Thoracic aorta (tissue), 2 donors: ENCODE measurements at places on chromosomes 13 and 19. TPM values are rescaled to one million over a fixed set of nuclear protein-coding genes. Genes with fewer than 3 reads are reported as not detected.

- peak; percentile 96 for DNase-seq
These were observed 6.6 kb upstream of the BCL3 start for GRCh38 chr19:44741841-44742329.

DNA sequence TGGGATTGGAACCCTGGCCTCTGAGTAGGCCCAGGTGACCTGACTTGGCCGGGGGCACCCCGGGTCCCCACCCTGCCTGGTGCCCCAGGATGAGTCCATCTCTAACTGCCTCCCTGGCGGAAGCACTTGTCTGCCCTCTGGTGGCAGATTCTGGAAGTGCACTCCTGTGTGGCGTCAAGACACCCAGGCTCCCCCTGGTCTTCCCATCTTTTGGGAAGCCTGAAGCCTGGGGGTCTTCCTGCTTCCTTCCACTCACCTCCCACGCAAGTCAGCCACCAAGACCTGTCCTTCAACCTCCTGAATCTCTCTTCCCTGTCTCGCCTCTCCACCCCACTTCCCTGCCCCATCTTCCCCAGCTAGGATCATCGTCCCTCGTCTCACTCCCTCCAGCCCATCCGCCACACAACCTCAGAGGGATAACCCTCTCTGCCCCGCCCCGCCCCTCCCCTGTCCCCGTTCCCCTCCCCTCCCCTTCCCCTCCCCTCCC, 7.4 kb downstream of the RABAC1 start:
- no peak for DNase-seq

- DNase-seq, result no peak
These were observed 3.9 kb downstream of the ZNF266 start for GRCh38 chr19:9431475-9431874.

The PALM gene
- total RNA-seq, result 14.4 TPM

The KIR3DL1 gene
- not detected for total RNA-seq

DNA sequence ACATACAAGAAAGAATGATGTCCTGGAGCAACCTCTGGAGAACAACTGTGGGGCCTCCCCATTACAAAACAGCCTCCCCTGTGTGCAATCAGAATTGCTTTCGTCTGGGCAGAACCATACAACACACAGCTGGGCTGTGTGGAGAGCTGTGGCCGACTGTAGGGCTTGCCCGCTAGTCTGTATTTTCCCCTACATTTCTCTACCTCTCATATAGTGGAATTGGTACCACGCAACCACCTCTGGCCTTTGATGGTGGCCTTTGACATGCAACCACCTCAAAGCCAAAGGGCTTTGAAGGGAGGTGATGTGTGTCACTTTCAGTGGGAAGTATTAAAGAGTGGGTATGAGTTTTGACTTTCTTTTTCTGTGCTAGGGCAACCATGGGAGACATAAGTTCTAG, 34.0 kb downstream of the GARRE1 start:
- no peak for DNase-seq

The PSG11 gene
- not detected for total RNA-seq

The THAP8 gene
- 6.4 TPM for total RNA-seq

GRCh38 chr19:50300814-50301606, 28.2 kb downstream of the KCNC3 start:
- no peak for DNase-seq

The SMIM44 gene
- total RNA-seq, result not detected

The C13orf46 gene
- total RNA-seq, result 1.1 TPM

The ZNF132 gene
- 10.2 TPM for total RNA-seq

- no peak for DNase-seq
These were observed 8.7 kb upstream of the PEPD start for GRCh38 chr19:33530296-33530695.

The KLK5 gene
- total RNA-seq, result not detected

The ZNF536 gene
- total RNA-seq, result 1.5 TPM

The ZNF177 gene
- total RNA-seq, result 1.9 TPM

GRCh38 chr13:62482351-62482750, 1066.7 kb upstream of the PCDH20 start:
- DNase-seq, result no peak

DNA sequence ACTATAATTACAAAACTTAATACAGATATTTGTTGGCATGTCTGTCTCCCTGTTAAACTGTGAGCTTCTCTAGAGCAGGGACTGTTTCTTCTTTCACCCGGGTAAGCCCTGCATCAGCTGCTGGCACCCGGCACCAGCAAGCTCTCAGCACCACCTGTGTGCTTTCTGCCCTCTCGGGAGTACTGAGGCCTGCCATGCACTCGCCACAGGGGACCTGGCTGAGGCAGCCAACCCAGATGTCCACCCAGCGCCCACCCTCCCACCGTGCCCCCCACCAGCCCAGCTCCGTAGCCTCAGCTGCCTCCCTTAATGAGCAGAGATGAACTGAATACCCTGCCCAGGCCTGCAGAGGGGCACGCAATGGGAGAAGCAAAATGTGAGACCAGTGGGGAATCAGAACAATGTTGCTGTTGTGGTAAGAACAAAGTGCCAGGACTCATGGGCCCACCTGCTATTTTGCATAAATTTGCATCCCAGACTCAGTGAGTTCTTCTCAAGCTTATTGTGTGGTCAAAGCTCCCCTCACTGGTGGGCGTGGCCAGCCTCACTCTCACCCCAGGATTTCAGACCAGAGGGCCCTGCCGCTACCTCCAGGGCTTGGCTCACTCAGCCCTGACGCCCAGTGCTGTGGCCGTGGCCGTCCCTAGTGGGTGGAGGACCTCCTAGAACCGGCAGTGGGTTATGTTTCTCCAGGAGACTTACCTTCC, 14.6 kb upstream of the SERPINE3 start:
- no peak for DNase-seq

DNA sequence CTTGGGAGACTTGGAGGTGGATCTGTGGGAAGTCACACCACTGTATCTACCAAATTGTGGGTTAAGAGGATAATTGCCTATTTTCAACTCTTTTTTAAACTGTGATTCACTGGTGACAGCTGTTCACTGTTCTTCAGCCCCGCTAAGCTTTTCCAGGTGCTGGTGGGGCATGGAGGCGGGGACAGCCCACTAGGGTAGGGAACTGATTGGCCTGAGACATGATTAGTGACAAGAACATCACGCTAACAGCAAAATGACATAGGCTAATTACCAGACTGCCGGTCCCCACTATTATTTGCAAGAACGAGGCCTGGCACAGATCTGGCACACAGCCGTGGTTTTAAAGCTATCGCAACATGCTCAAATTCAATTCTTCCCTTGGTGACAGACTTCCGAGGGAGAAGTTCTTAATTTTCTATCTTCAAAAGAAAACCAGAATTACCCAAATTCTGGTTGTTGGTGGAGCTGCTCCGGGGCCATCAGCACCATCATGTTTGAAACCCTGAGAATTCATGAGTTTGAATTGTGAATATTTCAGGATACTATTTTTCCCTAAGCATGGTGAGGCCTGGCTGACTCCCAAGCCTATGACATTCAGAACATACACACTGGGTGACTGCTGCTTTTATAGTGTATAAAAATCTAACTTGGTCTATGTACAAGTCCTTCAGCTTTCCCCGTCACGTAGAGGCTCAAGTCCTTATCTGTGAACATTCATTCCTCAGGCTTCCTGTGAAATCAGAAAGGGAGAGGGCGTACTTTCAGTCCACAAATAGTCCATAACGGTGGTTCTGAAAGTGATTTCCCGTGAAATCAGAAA, 17.9 kb downstream of the DOCK9 start:
- no peak for DNase-seq

GRCh38 chr19:15555021-15555420, 46.7 kb downstream of the CYP4F22 start:
- DNase-seq, result no peak

The ZNF625 gene
- total RNA-seq, result 3.1 TPM

DNA sequence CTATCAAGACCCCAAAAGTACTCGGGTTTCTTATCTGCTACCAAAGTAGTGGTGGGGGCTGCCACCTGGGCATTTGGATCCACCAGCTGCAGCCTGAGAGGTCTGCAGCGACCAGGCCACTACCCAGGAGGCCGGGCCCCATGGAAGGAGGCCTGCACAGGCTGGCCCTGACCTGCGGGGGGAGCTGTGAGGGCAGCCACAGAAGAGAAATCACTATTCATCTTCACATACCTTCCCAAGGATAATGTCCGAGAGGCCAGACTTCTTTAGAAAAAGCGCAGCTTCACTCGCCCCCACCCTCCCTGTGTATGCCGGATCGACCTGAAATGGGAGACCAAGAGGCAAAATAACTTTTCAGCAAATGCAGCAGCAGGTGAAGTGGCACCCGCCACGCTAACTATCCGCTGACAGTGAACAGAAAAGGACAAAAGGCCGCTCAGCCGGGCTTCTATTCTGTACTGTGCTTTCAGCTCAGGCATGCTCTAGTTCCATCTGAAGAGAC, 30.1 kb downstream of the EPS15L1 start:
- DNase-seq, result no peak

The PLIN5 gene
- total RNA-seq, result 4.5 TPM

The HIPK4 gene
- not detected for total RNA-seq

DNA sequence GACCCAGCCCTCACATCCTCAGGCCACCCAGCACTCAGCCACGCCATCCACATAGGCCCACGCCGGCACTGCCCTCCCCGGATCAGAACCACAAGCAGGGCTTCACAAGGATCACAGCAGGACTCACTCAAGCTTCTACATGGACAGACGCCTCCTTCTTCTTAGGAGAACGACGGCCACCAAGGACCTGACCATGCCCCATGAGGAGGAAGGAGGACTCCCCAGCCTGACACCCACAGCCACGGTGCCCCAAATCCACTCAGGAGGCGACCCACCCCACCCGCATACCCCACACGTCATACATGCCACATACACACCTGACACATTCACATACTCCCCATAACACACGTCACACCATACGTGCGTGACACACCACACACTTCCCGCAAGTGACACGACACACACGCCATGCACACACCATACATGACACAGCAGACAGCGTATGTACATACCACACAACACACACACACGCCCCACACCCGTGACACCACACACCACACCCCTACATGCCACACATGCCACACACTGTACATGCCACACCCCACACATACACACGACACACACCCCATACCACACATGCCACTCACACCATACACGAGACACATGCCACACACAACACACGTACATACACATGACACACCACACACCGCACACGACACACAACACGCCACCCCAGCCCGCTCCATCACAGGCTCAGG, 50.4 kb downstream of the MLLT1 start:
- no peak for DNase-seq

The FBXO17 gene
- 29.6 TPM for total RNA-seq

DNA sequence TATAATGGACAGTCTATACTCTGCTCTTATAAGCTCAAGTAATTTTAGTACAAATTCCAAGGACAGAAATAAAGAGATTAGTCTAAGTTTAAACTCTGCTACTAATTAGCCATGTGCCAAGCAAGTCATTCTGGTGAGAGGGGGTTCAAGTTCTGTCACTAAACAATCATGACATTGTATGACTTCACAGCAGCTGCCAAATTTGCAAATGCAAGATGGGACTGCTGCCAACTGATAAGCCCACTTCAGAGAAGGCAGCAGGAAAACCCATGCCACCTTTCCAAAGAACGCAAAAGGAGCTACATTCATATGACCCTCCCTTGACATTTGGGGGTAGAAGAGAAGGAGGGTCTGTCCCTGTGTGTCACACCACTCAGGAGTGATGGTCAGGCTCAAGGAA, 60.7 kb upstream of the RFXAP start:
- no peak for DNase-seq

DNA sequence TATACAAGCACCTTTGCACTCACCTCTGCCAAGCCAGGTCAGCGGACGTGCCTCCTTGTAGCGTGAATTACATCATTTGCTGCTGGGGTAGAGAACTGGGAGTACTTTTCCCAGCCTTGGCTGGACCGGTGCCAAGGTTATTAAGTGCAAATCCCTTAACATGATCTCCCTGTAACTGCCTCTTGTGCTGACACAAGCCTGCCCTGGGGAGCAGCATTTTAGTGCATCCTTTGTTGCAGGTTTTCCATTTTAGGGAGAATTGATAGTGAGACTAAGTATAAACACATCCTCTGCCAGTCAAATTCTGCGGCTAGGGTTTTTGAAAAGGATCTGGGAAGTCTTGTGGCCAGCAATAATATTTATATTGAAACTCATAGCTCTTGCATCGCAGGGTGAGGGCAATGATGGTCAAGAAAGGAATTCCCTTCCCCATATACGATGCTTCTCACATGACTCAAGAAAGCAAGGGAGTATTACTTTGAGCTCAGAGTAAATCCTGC, 32.7 kb upstream of the DCLK1 start:
- DNase-seq, result no peak

- DNase-seq, result no peak
These were observed 49.1 kb upstream of the UBAC2 start for GRCh38 chr13:99151516-99151915.

The CACNG7 gene
- not detected for total RNA-seq

The IRF3 gene
- total RNA-seq, result 33.2 TPM

GRCh38 chr13:44108331-44108858, 228.7 kb downstream of the LACC1 start:
- no peak for DNase-seq

- DNase-seq, result no peak
These were observed 26.9 kb downstream of the SIPA1L3 start for GRCh38 chr19:37933937-37934358.

DNA sequence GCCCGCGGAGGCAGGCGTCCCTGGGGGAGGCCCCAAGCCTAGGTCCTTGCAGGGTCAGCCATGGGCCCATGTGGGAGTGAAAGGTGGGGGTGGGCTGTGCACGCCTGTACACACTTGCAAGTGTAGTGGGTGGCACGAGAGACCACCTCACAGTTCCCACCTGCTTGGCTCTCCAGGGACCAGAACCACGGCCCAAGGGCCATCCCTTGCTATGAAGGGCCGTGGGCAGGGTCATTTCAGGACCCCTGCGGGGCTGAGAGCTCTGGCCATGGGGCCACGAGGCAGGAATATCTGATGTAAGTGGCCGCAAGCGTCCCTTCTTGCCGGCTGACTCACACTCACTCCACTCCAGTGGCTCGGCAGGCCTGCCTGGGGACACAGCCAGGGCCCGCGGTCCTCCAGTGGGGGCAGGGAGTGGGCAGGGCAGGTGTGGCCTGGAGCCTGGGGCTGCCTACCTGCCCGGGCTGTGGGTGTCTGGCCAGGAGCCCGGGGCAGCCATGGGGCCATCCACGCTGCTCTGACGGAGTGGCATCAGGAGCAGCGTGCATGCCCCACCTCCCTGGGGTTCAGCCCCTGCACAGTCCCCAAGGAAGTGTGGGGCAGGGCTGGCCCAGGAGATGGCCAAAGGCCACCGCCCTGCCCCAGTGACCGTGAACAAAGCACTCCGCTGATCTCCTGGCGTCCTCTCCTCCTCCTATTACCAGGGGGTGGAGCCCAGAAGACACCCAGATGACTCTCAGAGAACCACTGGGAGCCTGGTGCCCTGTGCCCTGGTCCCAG, 8.6 kb upstream of the MKNK2 start:
- DNase-seq, result no peak

GRCh38 chr13:77379508-77379907, 52.6 kb upstream of the MYCBP2 start:
- no peak for DNase-seq

GRCh38 chr13:59742467-59742866, 421.3 kb downstream of the DIAPH3 start:
- DNase-seq, result no peak

DNA sequence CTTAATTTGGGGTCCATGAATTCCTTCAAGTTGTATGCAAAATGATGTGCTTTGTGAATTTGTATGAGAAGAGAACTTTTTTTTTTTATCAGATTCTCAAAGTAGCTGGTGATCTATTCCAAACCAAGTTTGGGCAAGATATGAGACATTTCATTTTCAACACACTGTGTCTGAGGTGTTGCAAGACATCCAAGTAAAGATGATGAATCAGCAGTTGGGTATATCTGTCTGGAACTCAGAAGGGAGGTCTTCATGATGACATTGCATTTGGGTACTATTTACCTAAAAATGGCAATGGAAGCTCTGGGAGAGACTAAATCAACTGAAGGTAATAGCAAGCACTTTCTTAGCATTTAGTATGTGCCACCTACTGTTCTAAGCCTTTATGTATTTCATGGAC, 2.8 kb downstream of the FAM124A start:
- DNase-seq, result no peak
